CD4-positive, CD25-positive, alpha-beta regulatory T cell (primary cell): ENCODE measurements at places on chromosomes 5 and 9. TPM values are rescaled to one million over a fixed set of nuclear protein-coding genes. Genes with fewer than 3 reads are reported as not detected.

GARIN3 gene
- not detected for polyA plus RNA-seq

NRARP gene
- polyA plus RNA-seq: not detected

PTPN3 gene
- polyA plus RNA-seq: 0.03 TPM

CDH18 gene
- not detected for polyA plus RNA-seq

C9orf50 gene
- not detected for polyA plus RNA-seq

ROR2 gene
- polyA plus RNA-seq: not detected
